ENCODE measurements at places on chromosomes 11 and 22. TPM values are rescaled to one million over a fixed set of nuclear protein-coding genes. Genes with fewer than 3 reads are reported as not detected.
A peak's percentile ranks its signal among the peaks of the same experiment; 100 is the strongest.

DNA sequence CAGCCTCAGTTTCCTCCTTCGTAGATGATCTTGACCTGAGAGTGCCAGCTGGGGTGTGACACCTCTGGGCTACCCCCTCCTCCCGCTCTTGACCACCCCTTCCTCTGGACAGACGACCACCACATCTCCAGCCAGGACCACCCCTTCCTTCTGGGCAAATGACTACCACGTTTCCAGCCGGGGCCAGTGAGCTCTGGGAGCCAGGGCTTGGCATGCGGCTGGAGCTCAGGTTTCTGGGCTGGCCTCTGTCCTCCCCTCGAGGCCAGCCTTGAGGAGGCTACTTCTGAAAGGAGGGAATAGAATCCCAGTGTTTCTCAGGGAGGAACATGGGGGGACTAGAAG is 120.9 kb downstream of the KCNQ1OT1 start:
- no peaks in the 10 kb centered on the region for H3K4me1 ChIP-seq
- H3K36me3 ChIP-seq, result no peaks in the 10 kb centered on the region
- no peak overlapping the region for H3K27ac ChIP-seq
- no peak overlapping the region for H3K4me3 ChIP-seq
- H3K27me3 ChIP-seq, result no peaks in the 10 kb centered on the region

- H3K4me1 ChIP-seq, result peaks cover 27% of the 10 kb centered on the region
- peaks cover 28% of the 10 kb centered on the region for H3K36me3 ChIP-seq
- H3K4me3 ChIP-seq, result no peak overlapping the region
- H3K27me3 ChIP-seq, result no peaks in the 10 kb centered on the region
- no peak overlapping the region for H3K27ac ChIP-seq
Measured at GRCh38 chr11:65646288-65646957, 8.5 kb downstream of the SIPA1 start.

DNA sequence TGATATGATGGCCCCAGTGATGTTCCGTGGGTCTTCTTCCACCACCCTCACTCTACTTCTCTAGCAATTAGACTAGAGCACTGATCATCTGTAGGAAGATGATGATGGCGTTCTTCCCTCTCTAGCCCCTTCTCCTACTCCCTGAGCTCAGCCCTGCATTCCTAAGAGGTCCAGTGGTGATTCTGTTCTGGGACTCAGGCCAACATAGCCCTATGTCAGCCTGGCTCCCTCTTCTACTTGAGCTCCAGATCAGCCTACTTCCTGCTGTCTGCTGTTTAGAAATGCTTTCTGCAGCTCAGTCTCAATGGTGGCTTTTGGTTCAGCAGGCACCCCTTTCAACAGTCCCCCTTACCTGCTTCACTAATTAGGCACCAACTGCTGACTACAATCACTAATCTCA is 86.1 kb upstream of the ZBED5 start:
- no peak for DNase-seq
- H3K27ac ChIP-seq, result no peak overlapping the region
- H3K4me1 ChIP-seq, result peaks cover 3% of the 10 kb centered on the region
- no peak overlapping the region for H3K4me3 ChIP-seq

GRCh38 chr11:75383246-75383645 is 16.1 kb upstream of the RPS3 start:
- DNase-seq, result peak; percentile 60
- peak overlapping the region; percentile 19 for H3K27ac ChIP-seq
- no peaks in the 10 kb centered on the region for H3K36me3 ChIP-seq
- H3K27me3 ChIP-seq, result no peaks in the 10 kb centered on the region
- H3K4me3 ChIP-seq, result no peak overlapping the region

- no peak overlapping the region for H3K27ac ChIP-seq
- H3K36me3 ChIP-seq, result no peaks in the 10 kb centered on the region
Measured at GRCh38 chr11:14248580-14248981, 110.4 kb downstream of the RRAS2 start.

DNA sequence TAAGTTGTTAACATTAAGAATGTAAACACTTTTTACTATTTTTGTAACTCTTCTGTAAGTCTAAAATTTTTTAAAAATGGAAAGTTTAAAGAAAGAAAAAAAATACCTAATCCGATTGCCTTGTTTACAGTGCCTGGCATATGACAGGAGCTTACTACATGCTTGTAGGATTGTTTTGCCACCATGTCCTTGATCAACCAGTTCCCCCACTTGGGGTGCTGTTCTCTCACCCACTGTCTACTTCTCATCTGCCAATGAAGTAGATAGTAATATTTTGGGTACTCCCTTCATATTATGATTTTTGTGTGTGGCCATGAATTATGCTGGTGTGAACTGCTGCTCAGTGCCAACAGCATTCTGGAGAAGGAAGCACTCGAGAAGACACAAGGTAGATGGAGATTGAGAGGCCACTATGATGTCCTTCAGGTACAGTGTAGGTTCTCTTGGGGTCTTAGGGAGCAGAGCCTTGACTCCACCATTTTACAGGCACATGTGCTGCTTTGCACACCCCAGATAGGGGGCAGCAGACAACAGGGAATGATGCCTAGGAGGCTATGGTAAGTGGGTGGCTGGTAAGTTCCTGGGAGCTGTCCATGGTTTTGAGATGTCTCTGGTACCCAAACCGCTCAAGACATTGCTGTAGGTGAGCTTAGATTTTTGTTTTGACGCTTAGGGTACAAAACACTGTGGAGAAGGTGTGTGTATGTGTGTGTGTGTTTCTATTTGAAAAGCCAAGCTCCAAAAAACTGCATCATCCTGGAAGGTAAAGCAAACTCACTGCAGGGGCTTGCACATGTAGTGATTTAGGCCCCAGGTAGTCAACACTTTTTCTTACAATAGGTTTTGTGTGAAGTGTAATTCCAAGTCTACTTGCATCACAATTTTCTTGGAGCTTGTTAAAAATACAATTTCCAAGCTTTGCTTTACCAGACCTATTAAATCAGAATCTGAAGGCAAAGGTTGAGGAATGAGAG is 494.5 kb upstream of the LARGE1 start:
- no peak overlapping the region for H3K27ac ChIP-seq
- peaks cover 5% of the 10 kb centered on the region for H3K27me3 ChIP-seq
- no peaks in the 10 kb centered on the region for H3K4me1 ChIP-seq
- DNase-seq, result peak; percentile 60
- no peak overlapping the region for H3K4me3 ChIP-seq

DNA sequence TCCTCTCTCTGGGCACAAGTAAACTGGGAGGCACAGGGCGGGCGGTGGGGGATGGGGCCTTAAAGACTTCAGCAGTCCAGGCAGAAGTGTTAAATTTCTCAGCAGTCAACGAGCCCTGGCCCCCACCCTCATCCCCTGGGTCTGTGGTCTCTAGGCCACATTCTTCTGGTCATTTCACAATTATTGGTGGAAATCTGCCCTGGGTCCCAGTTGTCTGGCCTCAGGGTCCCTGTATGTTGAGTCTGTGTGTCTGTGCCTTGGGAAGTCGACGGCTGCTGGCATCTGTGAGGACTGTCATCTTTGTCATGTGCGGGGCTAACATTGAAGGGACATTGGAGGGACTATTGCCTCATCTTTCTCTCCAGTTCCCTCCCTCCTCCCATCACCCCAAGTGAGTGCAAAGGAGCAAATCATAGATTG is 1.7 kb downstream of the TSPAN18 start:
- no peaks in the 10 kb centered on the region for H3K36me3 ChIP-seq
- peak overlapping the region; percentile 47 for H3K27ac ChIP-seq
- peak; percentile 28 for DNase-seq
- peaks cover 51% of the 10 kb centered on the region for H3K4me1 ChIP-seq

DNA sequence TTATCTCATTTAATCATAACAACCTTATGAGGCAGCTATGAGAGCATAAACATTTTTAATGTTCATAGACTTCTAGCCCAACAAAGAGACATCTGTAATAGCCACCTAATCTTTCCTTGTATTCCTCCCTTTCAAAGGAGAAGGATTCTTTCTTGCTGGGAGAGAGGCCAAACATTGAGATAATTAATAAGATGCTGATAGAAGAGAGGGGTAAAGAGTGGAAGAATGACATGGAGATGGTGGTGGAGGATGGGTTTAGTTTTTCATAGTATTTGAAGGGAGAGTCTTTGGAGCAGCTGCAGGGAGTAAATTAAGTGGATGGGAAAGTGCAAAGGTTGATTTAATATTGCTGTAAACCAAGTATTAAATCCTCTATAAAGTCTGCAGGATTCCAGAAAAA is 57.9 kb downstream of the ARL14EP start:
- H3K4me3 ChIP-seq, result no peak overlapping the region
- no peak for DNase-seq
- H3K27ac ChIP-seq, result no peak overlapping the region
- H3K36me3 ChIP-seq, result no peaks in the 10 kb centered on the region
- peaks cover 10% of the 10 kb centered on the region for H3K27me3 ChIP-seq

GRCh38 chr11:11265994-11266606 is 87.0 kb downstream of the CSNK2A3 start:
- no peak overlapping the region for H3K27ac ChIP-seq
- no peaks in the 10 kb centered on the region for H3K27me3 ChIP-seq
- peak; percentile 79 for DNase-seq
- no peak overlapping the region for H3K4me3 ChIP-seq

GRCh38 chr22:39251762-39252460 is 7.1 kb upstream of the PDGFB start:
- no peak overlapping the region for H3K4me3 ChIP-seq
- peaks cover 8% of the 10 kb centered on the region for H3K27me3 ChIP-seq
- H3K36me3 ChIP-seq, result no peaks in the 10 kb centered on the region
- DNase-seq, result no peak
- H3K27ac ChIP-seq, result no peak overlapping the region

DNA sequence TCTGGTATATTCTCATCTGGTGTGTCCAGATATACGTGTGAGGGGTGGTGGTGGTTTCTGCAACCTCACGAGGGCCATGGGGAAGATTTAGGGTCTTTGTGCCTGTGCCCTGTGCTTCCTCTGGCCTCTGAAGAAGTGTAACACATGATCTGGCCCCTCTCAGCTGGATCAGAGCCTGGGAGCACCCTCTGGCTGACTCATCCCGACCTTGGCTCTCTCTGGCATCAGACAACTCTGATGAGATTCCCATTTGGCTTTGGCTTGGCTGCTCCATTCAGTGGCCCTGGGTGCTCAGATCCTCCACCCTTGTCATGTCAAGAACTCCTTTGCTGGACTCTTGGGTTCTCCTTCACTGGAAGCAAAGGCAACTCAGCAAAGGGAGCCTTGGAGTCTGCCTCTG is 45.2 kb downstream of the RASSF10 start:
- no peak overlapping the region for H3K4me3 ChIP-seq
- H3K4me1 ChIP-seq, result peaks cover 4% of the 10 kb centered on the region
- DNase-seq, result no peak
- H3K36me3 ChIP-seq, result no peaks in the 10 kb centered on the region
- H3K27me3 ChIP-seq, result peaks cover 15% of the 10 kb centered on the region

GRCh38 chr22:39238966-39239505 is 5.7 kb downstream of the PDGFB start:
- peaks cover 3% of the 10 kb centered on the region for H3K36me3 ChIP-seq
- H3K4me3 ChIP-seq, result no peak overlapping the region
- peaks cover 23% of the 10 kb centered on the region for H3K27me3 ChIP-seq
- peaks cover 68% of the 10 kb centered on the region for H3K4me1 ChIP-seq

GRCh38 chr11:3808861-3809623 is 682 bp downstream of the PGAP2 start:
- H3K4me1 ChIP-seq, result peaks cover 18% of the 10 kb centered on the region
- peak overlapping the region; percentile 97 for H3K4me3 ChIP-seq
- peaks cover 9% of the 10 kb centered on the region for H3K36me3 ChIP-seq
- DNase-seq, result peak; percentile 59
- H3K27me3 ChIP-seq, result no peaks in the 10 kb centered on the region

DNA sequence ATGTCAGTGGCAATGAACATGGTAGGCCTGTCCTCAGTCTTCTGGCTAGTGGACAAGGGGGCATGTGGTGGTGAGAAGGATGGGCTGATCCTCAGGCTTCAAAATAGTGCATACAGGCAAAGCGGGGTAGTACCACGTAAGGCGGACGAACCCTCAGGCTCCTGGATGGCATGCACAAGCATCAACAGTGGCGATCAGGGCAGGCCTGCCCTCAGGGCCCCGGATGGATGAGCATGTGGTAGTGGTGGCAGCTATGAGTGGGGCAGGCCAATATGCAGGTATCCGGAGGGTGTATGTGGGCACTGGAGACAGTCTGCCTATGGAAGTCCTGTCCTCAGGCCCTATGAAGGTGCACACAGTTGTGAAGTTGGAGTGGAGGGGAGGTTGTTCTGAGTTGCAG is 163.8 kb downstream of the GUCY1A2 start:
- no peaks in the 10 kb centered on the region for H3K36me3 ChIP-seq
- no peaks in the 10 kb centered on the region for H3K27me3 ChIP-seq
- DNase-seq, result no peak

DNA sequence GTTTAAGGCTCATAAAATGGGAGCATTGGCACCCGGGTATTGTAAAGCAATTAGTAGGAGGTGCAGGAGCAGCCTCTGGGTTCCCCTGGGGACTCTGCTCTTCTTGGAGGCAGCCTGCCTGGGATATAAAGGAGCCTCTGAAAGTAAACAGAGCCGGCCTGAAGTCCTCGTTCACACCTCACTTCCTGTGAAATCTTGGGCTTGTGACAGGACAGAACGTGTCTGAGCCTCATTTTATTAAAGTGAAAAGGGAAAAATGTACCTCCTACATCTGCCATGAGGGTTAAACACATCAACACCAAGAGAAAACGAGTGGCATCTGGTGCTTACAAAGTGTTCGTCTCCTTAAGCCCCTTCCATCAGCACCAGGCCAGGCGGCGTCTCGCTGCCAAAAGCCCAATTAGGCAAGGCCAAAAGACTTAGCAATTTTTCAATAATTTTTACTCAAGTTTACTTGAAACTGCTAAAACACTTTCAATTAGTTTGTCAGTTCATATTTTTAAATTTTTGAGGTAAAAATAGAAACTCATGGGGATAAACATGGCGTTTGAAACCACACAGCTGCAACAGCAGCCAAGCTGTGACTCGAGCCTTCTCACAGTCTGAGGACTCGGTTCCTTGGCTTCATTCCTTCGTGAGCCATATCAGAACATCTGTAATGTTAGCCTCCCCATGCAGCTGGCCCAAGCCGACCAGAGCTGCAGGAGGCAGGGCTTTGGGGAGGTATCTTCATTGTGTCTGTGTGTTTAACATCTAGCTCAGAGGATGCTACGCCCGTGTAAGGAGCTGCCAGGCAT is 33.6 kb downstream of the MAP6 start:
- H3K4me3 ChIP-seq, result no peak overlapping the region
- no peaks in the 10 kb centered on the region for H3K36me3 ChIP-seq
- no peak overlapping the region for H3K27ac ChIP-seq
- DNase-seq, result no peak

- peaks cover 8% of the 10 kb centered on the region for H3K4me1 ChIP-seq
- H3K4me3 ChIP-seq, result no peak overlapping the region
- H3K27me3 ChIP-seq, result no peaks in the 10 kb centered on the region
- peak; percentile 18 for DNase-seq
Measured at GRCh38 chr11:7495882-7496551, 10.7 kb downstream of the OLFML1 start.

The UPK3A gene
- total RNA-seq, result not detected

The MS4A1 gene
- 0.36 TPM for total RNA-seq

The PYGM gene
- total RNA-seq, result 0.64 TPM

The CFAP68 gene
- total RNA-seq, result 31.5 TPM

The GGTLC2 gene
- not detected for total RNA-seq

The SPON1 gene
- 0.24 TPM for total RNA-seq

The FZD4 gene
- total RNA-seq, result 0.42 TPM

The SLC15A3 gene
- total RNA-seq, result 5.8 TPM

The EMSY gene
- total RNA-seq, result 26.7 TPM

The UPB1 gene
- 0.10 TPM for total RNA-seq

The TMPRSS13 gene
- 0.21 TPM for total RNA-seq

The FGF19 gene
- total RNA-seq, result 0.10 TPM
